A549 treated with dexamethasone at 1 μM for 4 hours (cell line): ENCODE measurements at places on chromosomes 5 and 9. TPM values are rescaled to one million over a fixed set of nuclear protein-coding genes. Genes with fewer than 3 reads are reported as not detected.

Gene DNM1
- 62.4 to 106 TPM (median 95.8 TPM) in 5 replicates for total RNA-seq

Gene OR1J1
- not detected in 5 replicates for total RNA-seq

Gene MRPS27
- 50.2 to 62.9 TPM (median 59.2 TPM) in 5 replicates for total RNA-seq

Gene MAMDC2
- 0.20 to 0.34 TPM (median 0.27 TPM) in 5 replicates for total RNA-seq

Gene GRXCR2
- not detected in 5 replicates for total RNA-seq

Gene PCDHGA5
- 0.09 to 0.21 TPM (median 0.15 TPM) in 5 replicates for total RNA-seq

Gene ATOSB
- total RNA-seq, result 8.8 to 14.3 TPM (median 11.8 TPM) in 5 replicates

Gene TYRP1
- total RNA-seq, result not detected in 5 replicates

Gene TAF9
- total RNA-seq, result 120 to 139 TPM (median 130 TPM) in 5 replicates

Gene RNF180
- 0.18 to 0.47 TPM (median 0.41 TPM) in 5 replicates for total RNA-seq

Gene SLC46A2
- not detected in 5 replicates for total RNA-seq

Gene C9orf57
- total RNA-seq, result not detected in 5 replicates

Gene ZNF883
- total RNA-seq, result 0.79 to 1.1 TPM (median 1.0 TPM) in 5 replicates

Gene CD74
- 0.14 TPM in 2 of 5 replicates, not detected in the others for total RNA-seq

Gene PCDHA2
- total RNA-seq, result 0.02 to 0.09 TPM (median 0.06 TPM) in 5 replicates

Gene SH3RF2
- total RNA-seq, result 1.9 to 3.1 TPM (median 2.2 TPM) in 5 replicates

Gene EGFL7
- 35.0 to 54.9 TPM (median 51.5 TPM) in 5 replicates for total RNA-seq

Gene BARX1
- 8.3 to 12.5 TPM (median 11.2 TPM) in 5 replicates for total RNA-seq

Gene RAI14
- total RNA-seq, result 43.8 to 62.4 TPM (median 59.5 TPM) in 5 replicates

Gene FAM120A
- 69.3 to 98.4 TPM (median 95.2 TPM) in 5 replicates for total RNA-seq

Gene DND1
- 0.37 to 0.72 TPM (median 0.49 TPM) in 5 replicates for total RNA-seq

Gene HIGD2A
- 239 to 292 TPM (median 247 TPM) in 5 replicates for total RNA-seq

Gene WWC1
- total RNA-seq, result 69.1 to 91.1 TPM (median 80.7 TPM) in 5 replicates

Gene CDH9
- total RNA-seq, result not detected in 5 replicates

Gene RPL37
- 2,503 to 3,426 TPM (median 2,562 TPM) in 5 replicates for total RNA-seq

Gene CHSY3
- total RNA-seq, result 0.05 to 0.36 TPM (median 0.10 TPM) in 5 replicates

Gene PFN3
- total RNA-seq, result not detected in 5 replicates

Gene SLC6A19
- total RNA-seq, result 0.32 to 0.66 TPM (median 0.64 TPM) in 5 replicates

Gene C5orf63
- 3.0 to 5.9 TPM (median 3.7 TPM) in 5 replicates for total RNA-seq

Gene TPRN
- 6.4 to 11.2 TPM (median 10.5 TPM) in 5 replicates for total RNA-seq

Gene SLC45A2
- not detected in 5 replicates for total RNA-seq

Gene LOX
- total RNA-seq, result 1.1 to 2.5 TPM (median 1.6 TPM) in 5 replicates

Gene IL13
- total RNA-seq, result 0.07 TPM in 1 of 5 replicates, not detected in the others

Gene ZNF483
- total RNA-seq, result 0.50 to 0.94 TPM (median 0.56 TPM) in 5 replicates

Gene SIGMAR1
- 158 to 203 TPM (median 197 TPM) in 5 replicates for total RNA-seq

Gene NR4A3
- 1.5 to 2.7 TPM (median 2.0 TPM) in 5 replicates for total RNA-seq

Gene MCC
- total RNA-seq, result 0.12 to 0.38 TPM (median 0.26 TPM) in 5 replicates

Gene SPINK5
- total RNA-seq, result not detected in 5 replicates

Gene ADAMTS12
- total RNA-seq, result 5.7 to 7.6 TPM (median 7.3 TPM) in 5 replicates

Gene PCDHA1
- total RNA-seq, result 0.08 to 0.21 TPM (median 0.18 TPM) in 5 replicates

Gene TSPAN17
- total RNA-seq, result 52.6 to 66.4 TPM (median 64.8 TPM) in 5 replicates

Gene GALNT12
- total RNA-seq, result 2.8 to 4.0 TPM (median 3.7 TPM) in 5 replicates

Gene F2RL1
- total RNA-seq, result 204 to 250 TPM (median 224 TPM) in 5 replicates

Gene SIL1
- total RNA-seq, result 22.3 to 26.9 TPM (median 24.4 TPM) in 5 replicates

Gene LRRC70
- 0.06 to 0.40 TPM (median 0.30 TPM) in 5 replicates for total RNA-seq
